ENCODE measurements at places on chromosomes 4 and X.

GRCh38 chrX:35842674-35843073 is 44.5 kb downstream of the MAGEB16 start:
- DNase-seq = no peak

DNA sequence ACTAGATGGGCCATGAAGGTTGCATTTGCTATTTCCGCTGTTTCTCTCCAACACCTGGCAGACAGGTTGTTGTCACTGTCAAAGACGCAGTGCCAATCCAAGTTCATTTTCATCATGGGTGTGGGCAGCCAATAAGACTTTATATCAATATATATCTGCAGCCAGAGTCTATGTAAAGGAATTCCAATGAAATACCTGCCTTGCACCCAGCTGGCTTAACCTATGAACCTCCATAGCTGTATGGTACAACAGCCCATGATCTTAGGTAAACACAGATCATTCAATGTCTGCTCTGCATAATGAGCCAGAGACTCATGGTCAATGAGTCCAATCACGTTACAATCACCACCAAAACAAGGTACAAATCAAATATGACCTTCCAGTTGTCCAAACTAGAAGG is 37.7 kb upstream of the ADGRA3 start:
- DNase-seq = no peak

DNA sequence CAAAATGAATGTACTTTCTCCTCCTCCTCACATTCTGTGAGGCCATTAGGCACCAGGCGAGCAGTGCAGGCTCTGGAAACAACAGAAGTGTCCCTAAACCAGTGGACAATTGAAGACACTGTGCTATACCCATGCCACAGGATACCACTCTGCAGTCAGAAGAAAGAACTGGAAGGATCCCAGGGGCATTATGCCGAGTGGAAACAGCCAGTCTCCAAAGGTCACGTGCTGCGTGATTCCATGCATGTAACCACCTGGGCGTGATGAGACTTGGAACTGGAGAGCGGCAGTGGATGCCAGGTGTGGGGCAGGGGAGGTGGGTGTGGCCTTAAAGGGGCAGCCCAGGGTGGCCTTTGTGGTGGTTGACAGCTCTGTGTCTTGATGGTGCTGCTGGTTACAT is 139.4 kb downstream of the EVC2 start:
- peak; percentile 72 for DNase-seq

DNA sequence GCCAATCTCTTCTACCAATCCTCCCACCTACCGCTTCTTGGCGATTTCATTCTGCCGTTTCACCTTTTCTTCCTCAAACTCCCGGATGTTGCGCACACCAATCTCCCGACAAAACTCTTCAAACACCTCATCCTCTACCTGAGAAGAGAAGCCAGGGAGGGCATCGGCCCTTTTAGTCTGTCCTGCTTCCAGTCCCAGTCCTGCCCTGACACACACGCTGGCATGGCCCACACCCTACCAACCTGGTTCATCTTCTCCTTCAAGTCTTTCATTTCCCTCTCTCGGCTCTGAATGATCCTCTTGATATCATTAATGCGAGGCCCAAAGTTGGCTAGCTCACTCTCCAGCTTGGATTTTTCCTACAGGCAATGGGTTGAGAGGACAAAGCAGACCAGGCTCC is 18.9 kb downstream of the SMC1A start:
- no peak for DNase-seq

- DNase-seq = no peak
Measured at GRCh38 chr4:55303760-55304165, 42.3 kb upstream of the SRD5A3 start.

DNA sequence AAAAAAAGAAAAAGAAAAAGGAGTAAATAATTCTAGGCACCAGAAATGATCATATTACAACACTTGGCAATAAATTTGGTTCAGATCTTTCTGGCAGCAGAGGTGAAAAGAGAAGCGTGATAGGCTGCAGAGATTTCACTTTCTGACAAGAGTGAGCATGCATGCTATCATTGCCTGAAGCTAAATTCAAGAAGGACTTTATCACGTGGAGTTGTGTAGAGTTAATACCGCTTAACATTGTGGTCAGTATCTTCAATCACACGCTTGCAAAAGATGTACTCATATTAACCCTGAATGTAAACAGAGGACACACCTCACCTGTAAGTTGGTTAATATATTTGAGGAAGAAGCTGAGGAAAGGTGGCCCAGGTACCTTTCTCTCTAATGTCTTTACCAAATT is 31.4 kb upstream of the RBPJ start:
- no peak for DNase-seq

DNA sequence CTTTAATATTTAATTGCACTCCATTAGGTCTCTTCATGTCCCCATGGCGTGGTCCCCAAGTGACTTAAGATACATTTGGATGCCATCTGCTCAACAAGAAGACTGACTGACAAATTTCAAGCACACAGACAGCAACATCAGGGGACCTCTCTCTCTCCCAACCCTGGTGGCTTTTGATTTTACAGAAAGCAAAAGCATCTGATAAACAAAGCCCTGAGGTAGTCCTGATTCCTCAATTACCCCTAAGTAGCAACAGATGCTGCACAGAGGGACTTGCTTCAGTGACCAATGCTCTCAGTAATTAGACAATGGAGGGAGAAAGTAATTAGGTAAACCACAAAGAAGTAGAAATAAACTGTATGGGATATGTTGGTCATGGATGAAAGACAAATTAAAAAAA is 426.4 kb downstream of the INPP4B start:
- no peak for DNase-seq

GRCh38 chr4:182645511-182645910 is 271.7 kb downstream of the DCTD start:
- DNase-seq = no peak

GRCh38 chr4:74942251-74942917 is 9.5 kb downstream of the PARM1 start:
- no peak for DNase-seq

GRCh38 chr4:175504318-175504717 is 307.7 kb downstream of the GPM6A start:
- DNase-seq = no peak

DNA sequence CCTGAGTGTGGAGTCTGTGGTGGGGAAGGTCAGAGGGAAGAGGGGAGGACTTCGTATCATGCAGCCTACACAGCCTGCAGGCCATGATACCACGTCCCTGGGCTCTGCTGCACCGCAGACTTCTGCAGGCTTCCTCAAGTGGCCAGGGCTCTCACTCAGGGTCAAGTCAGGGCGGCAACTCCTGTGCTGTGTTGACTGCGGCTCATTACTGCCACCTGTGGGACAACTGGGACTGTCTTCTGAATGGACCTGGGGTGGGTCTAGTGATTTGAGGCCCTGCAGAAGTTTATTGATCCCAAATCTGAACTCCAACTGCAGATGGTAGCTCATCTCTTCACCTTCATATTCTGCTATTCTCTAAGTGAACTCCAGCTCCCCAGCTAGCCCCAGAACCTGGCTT is 167.1 kb downstream of the NSUN7 start:
- DNase-seq = no peak

- no peak for DNase-seq
Measured at GRCh38 chr4:30939069-30939468, 218.9 kb downstream of the PCDH7 start.

DNA sequence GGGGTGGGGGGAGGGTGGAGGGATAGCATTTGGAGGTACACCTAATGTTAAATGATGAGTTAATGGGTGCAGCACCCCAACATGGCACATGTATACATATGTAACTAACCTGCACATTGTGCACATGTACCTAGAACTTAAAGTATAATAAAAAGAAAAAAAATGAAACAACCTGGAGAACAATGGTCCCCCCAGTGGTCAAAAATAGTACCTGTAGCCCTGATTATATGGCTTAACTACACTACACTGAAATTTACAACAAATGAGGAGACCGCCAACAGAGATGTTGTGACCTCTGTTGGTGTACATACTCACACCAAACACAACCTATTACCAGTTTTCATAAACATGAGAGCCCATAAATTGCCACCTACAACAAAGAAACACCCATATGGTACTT is 7.3 kb upstream of the MAGEE1 start:
- DNase-seq = no peak

- DNase-seq = peak; percentile 5
Measured at GRCh38 chr4:34950926-34951325, 1293.4 kb downstream of the ARAP2 start.

- DNase-seq = no peak
Measured at GRCh38 chr4:139279760-139280620, at the start of gene MGARP. Gene MGARP, minus strand, starts transcription at chr4:139280225. Its CDS starts 67 bp downstream, at chr4:139280158.

DNA sequence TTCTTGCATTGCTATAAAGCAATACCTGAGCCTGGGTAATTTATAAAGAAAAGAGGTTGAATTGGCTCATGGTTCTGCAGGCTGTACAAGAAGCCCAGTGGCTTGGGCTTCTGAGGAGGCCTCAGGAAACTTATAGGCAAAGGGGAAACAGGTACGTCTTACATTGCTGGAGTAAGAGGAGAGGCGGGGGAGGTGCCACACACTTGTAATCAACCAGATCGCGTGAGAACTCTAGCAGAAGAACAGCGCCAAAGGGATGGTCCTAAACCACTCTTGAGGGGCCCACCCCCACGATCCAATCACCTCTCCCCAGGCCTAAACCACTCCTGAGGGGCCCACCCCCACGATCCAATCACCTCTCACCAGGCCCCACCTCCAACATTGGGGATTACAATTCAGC is 50.6 kb upstream of the SHOX start:
- no peak for DNase-seq

DNA sequence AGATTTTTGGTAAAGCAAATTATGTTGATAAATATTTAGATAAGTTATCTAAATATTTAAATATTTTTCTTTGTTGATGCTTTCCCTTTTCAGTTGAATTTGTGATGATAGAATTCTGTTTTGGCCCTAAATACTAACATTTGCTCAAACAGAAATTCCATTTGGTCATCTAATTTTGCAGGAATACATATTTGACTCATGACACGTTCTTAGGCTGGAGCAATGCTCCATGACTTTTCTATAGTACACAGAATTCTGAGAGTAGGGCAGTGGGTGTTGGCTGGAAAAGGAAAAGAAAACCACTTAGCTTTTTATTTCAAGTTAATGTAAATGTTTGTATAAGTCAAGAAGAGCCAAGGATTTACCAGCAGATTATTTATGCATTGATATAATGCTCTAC is 58.6 kb upstream of the GK2 start:
- no peak for DNase-seq

- DNase-seq = no peak
Measured at GRCh38 chrX:20477219-20477618, 210.5 kb upstream of the RPS6KA3 start.

GRCh38 chr4:121846662-121847061 is 23.0 kb upstream of the CCNA2 start:
- no peak for DNase-seq

- DNase-seq = no peak
Measured at GRCh38 chr4:162499478-162499877, 335.7 kb upstream of the FSTL5 start.

DNA sequence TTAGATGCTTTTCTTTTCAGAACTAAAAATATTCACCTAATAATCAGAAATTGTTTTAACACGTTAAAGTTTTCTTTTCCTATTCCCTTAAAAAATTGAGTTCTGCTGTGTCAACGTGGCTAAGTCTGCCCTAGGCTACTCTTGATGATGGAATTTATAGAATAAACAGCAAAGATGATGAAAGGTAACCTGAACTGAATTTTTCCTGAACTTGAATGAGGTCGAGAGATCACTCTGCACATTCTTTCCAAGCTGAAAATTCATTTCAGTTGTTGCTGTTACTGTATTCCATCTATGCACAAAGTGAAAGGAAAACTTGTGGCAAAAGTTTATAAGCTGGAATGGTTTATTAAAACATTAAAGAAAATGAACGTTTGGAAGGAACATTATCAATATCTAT is 245.9 kb upstream of the GIMD1 start:
- no peak for DNase-seq

- no peak for DNase-seq
Measured at GRCh38 chr4:3344596-3344995, 51.8 kb downstream of the RGS12 start.

- no peak for DNase-seq
Measured at GRCh38 chr4:168654104-168654847, 157.4 kb downstream of the PALLD start.

GRCh38 chr4:109390115-109390768 is 43.4 kb upstream of the SEC24B start:
- no peak for DNase-seq

DNA sequence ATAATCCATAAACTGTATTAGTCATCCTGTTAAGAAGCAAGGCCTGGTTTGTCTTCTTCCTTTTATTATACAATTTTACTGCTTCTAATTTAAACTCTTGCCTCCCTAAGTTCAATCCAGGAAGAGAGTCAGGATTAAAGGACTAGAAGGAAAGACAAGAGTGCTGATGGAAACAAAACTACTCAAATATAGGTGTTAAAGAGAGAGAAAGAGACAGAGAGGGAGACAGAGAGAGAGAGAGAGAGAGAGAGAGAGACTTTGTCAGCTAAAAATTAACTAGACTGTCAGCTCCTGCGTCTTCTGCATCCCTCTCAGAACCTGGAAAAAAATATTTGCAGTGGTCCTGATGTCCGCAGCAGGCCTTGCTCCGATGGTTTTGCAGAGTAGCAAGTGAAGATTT is 13.5 kb upstream of the FGG start:
- DNase-seq = no peak

GRCh38 chrX:68363984-68364383 is 69.3 kb downstream of the OPHN1 start:
- DNase-seq = no peak

DNA sequence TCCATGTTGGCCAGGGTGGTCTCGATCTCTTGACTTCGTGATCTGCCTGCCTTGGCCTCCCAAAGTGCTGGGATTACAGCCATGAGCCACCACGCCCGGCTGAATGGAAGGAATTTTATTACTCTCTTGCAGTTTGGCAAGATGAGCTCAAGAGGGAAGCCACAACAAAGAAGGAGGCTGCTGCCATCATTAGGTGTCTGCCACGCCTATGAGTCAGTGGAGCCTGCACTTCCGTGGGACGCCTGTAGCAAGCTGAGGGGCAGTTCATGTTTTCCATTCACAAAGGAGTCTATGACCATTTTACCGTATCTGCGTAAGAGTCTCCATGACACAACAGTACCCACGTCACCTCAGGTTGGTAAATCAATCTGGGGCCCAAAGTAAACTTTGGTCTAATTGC is 51.2 kb upstream of the CHRNA9 start:
- no peak for DNase-seq

DNA sequence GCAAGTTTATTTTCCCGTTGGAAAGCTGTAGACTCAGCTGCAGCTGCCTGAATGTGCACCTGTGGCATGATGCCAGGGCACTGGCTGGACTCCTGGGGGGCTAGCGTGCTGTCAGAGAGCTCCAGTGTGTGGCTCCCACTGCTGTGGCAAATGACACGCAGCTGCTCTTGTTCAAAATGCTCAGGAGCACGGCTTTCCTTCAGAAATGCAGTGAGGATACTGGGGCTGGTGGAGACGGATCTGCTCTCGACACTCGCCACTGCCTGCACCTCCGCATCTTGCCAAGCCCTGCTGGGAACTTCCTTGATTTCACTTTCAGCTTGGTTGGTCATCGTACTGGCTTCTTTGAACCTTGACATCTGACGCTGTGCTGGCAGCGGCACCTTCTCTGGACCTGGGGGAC is 58.7 kb downstream of the GPRIN3 start:
- DNase-seq = no peak

DNA sequence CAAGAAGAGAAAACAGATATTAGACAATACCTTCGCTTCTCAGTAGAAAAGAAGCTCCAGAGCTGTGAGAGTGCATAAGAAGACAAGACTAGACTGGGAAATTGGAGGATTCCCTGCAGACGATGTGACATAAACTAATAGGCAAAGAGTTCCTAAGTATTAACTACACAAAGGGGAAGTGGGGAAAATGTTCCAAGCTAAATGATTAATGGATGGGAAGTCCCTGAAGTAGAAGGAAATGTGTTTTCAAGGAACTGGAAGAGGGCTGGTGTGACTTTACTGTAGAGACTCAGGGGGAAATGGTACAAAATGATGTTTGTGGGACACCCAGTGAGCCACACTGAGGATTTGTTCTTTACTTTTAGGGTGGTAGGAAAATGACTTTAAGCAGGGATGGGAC is 69.7 kb upstream of the DCLK2 start:
- no peak for DNase-seq
